ENCODE measurements at places on chromosomes 6 and 20.

DNA sequence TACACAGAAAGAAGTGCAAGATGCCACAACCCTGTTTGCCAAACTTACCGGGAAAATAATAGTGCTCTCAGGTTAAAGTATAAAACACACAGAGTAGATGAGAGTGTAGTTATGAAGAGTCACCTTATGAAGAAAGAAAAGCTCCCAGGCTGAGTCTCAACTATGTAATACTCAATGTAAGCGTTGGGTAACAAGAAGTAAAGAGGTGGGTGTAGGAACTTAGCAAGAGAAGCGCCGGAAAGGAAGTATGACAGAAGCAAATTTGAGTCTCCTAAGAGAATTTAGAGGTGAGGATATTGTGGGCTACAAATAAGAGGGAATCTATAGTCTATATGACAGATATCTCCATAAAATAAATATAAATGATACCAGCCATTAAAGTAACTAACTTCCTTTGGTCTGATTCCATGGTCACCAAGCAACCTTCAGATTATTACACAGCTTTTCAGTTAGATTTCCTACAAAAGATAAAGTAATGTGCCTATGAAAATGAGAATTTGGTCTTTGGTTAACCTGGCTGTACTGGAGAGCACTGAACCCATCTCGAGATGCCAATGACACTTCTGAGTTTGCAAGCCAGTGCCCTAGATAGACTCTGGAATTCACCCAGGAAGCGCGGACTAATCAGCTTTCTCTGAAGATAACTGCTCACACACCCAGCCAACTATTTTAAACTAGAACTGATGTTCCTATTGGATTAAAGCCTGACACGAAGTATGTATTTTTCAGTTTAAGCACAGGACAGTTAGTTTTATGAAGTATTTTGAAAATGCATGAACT lies 1.8 kb downstream of the TUBE1 start:
- DNase-seq, result peak; percentile 22

- DNase-seq, result no peak
Measured at GRCh38 chr6:150541576-150541975, 58.1 kb upstream of the PLEKHG1 start.

GRCh38 chr20:6908673-6909072 lies 141.2 kb downstream of the BMP2 start:
- no peak for DNase-seq

GRCh38 chr6:1136827-1137226 lies 175.1 kb upstream of the FOXQ1 start:
- no peak for DNase-seq

- DNase-seq, result no peak
Measured at GRCh38 chr6:168438783-168439520, 2.0 kb upstream of the SMOC2 start.

DNA sequence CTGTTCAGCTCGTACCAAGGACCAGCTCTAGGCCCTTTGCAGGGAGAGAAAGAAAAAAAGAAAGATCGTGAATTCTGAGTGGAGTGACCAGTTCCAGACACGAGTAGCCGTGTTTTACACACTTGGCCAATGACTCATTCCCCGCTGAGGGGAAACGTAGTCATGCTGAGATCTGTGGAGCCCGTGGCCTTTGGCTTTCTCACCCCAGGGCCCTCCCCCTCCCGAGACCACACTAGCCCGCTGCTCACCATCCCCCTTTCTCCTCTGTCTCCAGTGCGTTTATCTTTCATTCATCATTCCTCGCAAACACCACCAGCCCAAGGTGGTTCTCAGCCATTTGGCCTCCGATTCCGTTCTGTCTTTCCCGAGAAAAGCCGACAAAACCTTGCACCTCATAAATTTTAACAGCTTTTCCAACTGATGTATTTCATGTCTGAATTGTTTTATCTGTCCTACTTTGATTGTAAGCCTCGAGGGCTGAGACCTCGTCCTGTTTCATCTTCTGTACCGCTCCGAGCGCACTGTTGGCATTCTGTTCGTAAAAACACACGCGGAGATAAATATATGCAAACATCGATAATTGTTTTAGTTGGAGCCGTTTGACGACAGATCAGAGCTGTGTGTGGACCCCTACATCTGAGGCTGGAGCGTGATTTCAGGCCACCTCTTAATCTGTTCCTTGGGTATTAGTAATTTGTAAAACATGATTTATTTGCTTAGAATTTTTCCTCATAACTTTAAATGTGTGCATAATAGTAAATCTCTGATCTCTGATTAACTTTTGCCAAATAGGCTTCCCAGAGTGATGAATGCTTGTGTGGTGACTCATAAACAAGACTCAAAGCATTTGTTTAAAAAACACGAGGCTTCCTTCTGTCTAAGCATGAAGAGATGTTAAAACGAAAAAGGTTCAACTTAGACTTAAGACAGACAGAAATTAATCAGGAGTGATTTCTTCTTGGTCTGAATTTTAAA lies 336.6 kb downstream of the CDH4 start:
- no peak for DNase-seq

- DNase-seq, result no peak
Measured at GRCh38 chr6:157761331-157761921, 61.6 kb upstream of the SNX9 start.

- no peak for DNase-seq
Measured at GRCh38 chr6:107066697-107067659, 39.0 kb downstream of the MTRES1 start.

DNA sequence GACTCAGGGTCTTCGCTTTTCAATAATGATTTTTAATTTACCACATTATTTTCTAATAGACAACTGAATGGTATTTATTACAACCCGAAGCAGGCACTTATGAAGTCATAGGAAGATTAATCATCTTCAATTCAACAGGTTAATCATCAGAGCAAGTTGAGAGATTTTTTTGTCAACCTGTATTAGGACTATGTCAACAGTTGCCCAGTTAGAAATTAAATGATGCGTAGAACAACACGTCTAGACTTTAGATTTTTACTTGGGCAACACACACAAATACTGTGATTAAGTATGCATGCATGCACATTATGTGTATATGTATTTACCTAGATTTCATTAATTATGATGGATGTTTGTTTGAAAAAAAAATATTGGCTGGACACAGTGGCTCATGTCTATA lies 4.3 kb downstream of the ILRUN start:
- no peak for DNase-seq

GRCh38 chr6:108945681-108946159 lies 97.5 kb downstream of the ARMC2 start:
- no peak for DNase-seq

- no peak for DNase-seq
Measured at GRCh38 chr20:32569380-32570305, 15.5 kb downstream of the NOL4L start.

DNA sequence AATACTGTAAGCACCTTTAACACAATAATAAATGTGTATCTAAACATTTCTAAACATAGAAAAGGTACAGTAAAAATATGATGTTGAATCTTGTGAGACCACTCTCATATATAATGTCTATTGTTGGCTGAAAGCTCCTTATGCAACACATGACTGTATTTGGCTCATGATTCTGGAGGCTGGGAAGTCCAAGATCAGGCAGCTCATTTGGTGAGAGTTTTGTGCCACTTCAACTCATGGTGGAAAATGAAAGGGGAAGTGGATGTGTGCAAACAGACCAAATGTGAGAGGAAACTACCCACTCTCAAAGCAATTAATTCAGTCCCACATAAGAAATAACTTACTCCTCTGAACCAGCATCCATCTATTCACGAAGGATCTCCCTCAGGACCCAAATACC lies 257.7 kb upstream of the OPRM1 start:
- no peak for DNase-seq

DNA sequence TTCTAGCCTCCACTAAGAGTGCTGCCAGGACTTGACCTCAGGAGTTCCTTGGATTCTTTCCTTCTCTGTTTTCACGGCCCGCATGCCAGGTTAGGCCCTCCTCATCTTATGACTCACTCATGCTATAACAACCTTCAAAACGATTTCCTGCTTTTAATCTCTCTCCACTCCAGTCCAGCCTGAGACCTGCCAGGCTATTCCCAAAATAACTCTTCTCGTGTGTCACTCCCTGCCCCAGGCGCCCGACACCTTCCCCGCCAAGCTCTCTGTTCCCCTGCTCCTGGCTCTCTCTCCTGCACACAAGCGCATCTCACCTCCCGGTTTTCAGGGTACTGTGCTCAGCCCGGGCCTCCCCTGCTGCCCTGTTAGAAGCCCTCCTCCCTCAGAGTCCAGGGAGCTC lies 64.1 kb upstream of the RPS6KA2 start:
- DNase-seq, result peak; percentile 85

DNA sequence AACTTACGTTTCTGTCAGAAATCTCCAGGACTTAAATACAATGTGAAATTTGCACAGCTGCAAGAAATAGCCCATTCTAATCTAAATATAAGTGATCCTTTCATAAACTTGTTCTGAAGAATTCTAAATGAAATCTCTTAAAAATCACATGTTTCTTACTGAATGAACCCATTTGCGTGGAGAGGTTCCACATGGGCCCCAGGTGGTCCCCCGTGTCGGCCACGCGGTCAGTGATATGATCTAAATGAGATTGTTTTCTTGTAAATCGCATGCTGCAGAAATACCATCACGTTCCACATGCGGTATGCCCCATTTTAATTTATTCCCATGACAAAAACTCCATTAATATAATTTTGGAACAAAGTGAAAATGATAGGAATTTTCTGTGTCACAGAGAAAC lies 818.9 kb upstream of the SLC35B3 start:
- no peak for DNase-seq

DNA sequence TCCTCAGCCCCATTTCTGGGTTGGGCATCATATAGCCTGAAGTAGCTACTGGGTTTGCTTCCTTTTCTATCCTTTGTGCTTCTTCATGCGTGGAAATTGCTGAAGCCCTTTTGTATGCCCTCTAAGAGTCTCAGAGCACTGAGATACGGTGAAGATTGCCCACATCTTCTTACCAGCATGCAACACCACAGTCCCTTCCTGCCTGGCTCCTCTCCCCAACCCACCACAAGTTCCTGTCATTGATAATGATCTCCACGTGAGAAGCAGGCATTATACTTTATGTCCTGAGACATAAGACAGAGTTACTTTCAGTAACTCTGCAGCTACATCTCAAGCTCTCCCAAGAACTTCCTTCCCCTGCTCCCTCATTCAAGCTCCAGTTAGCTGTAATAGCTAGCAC lies 15.8 kb upstream of the PLCB4 start:
- DNase-seq, result no peak

GRCh38 chr20:50409495-50409894 lies 100.7 kb upstream of the PTPN1 start:
- DNase-seq, result no peak

- DNase-seq, result peak; percentile 27
Measured at GRCh38 chr6:83514866-83515466, 2.6 kb downstream of the PRSS35 start.

- no peak for DNase-seq
Measured at GRCh38 chr20:4021906-4022305, 6.5 kb upstream of the RNF24 start.

DNA sequence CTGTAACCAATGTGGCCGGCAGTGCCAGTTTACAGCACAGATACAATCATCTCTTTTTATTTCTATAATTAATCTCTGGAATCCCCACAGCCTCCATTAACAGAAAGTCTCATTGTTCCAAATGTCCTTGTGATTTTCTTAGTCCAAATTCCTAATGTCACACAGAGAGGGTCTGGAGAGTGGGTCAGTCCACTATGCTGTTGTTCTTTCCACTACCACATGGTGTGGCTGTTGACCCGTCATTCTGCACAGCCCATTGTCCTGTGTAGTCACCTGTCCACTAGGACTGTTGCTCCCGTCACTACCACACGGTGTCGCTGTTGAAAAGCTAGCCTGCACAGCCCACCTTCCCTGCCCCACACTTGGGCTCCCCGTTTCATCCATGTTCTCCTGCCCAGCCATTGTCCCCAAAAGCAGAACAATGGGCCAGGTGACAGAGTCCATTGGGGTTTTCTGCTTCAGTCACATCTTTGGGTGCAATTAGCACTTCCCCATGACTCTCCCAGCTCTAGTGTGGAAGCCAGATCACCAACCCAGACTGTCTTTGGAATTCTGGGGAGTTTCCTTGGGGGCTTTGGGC lies 8.6 kb upstream of the LBP start:
- DNase-seq, result peak; percentile 60

GRCh38 chr6:17385660-17386059 lies 7.7 kb upstream of the CAP2 start:
- no peak for DNase-seq

DNA sequence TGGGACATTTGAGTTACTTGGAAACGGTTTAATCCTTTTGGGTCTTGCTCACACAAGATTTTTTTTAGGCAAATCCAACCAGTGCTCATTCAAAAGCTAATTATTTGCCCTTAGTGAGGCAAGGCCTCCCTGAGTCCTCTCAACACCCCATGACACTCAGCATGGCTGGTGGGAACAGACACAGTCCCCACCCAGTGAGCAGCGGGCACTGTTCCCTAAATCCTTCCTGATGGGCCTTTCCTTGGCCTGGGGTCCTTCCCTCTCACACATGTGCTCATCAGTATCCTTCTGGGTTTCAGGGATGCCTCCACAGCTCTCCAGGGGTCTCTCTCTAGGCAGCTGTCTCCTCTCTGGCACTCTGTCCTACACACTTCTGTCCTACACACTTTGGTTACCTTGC lies 28.0 kb downstream of the PLAGL2 start:
- no peak for DNase-seq

DNA sequence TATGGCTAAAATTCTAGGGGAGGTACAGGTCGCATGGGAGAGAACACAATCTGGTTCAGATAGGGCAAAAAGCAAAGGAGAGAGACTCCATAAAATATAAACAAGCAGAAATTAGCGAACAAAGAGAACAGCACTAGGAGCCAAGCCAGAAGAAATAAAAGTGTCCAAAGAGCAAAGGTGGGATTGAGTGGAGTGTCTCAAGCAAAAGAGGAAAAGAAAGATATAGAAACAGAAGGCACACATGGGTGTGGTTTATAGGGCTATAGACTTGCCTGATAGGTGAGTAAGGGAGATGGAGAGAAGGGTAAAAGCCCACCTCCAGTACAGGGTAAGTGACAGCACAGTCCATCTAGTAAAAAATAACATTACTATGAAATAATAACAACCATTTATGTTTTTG lies 36.5 kb upstream of the IRAK1BP1 start:
- no peak for DNase-seq

DNA sequence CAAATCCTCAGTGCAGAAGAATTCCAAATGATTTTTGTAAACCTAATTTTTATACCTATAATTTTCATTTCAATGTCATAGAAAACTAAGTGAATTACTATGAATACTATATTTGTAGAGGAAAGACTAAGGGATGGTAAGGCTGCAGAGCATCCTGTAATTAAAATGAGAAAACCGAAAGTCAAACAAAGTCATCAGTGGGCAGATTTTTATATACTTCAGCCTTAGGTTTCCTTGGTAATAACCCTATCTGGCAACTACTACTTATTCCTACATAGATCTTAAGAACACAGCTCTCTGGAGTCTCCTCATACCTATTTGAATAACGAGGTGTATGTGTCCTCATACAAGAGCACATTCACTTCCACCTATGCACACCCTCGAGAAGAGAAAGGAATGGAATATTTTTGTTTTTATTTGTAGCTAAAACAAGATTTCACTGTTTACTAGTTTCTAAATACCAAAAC lies 117.9 kb upstream of the SGK1 start:
- no peak for DNase-seq

DNA sequence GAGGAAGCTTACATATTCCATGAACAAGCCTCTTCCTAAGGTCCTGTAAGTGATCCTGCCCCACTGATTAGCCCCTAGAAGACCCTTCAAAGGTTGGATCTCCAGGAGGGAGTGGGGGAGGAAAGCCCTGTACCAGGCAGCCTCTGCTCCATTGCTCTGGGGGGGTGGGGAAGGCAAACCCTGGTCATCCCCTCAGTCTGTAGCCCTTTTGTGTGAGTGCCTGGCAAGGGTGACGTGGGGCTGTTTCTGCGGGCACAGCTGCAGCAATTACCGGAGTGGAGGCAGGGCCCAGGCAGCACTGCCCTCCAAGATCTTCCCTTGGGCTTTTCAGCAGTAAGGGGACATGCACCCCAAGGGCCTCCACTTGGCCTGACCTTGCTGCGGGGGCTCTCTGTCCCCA lies at the start of gene MOG:
Gene MOG (plus strand): TSS at position 295 of the 400 bp plus-strand sequence. CDS start 118 bp downstream, outside the sequence.
- no peak for DNase-seq

Data from PC-9 (cell line).